ENCODE measurements at places on chromosomes 2 and 18.

DNA sequence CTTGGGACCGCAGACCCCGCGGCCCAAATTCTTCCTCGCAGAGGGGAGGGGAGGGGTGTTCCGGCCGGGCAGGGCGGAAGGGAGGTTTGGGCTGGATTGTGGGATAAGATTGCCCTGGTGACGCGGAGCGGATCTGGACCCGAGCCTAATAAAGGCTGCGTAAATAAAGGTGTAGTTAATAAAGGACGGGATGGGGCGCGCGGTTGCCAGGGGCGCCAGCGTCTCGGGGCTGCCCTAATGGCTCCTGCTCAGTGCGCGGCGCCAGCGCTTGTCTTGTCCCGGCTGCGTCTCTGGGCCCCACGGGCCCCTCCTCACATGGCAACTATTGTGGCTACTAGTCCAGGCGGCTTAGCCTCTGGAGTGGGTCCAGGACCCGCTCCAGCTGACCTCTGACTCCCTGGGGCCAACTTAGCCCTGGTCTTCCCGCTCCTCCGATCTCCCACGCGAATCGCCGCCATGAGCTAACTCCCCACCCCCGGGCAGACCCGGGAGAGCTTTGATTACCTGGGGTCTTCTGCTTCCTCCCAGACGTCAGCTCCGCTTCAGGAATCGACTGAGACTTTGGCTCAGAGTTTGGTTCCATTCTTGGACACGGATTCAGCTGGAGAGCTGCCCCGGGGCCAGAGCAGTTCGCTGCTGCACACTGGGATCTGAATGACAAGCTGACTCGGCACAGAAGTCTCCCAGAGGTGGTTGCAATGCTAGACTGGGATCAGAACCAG, 36.5 kb downstream of the SLC25A52 start:
- DNase-seq, result no peak

DNA sequence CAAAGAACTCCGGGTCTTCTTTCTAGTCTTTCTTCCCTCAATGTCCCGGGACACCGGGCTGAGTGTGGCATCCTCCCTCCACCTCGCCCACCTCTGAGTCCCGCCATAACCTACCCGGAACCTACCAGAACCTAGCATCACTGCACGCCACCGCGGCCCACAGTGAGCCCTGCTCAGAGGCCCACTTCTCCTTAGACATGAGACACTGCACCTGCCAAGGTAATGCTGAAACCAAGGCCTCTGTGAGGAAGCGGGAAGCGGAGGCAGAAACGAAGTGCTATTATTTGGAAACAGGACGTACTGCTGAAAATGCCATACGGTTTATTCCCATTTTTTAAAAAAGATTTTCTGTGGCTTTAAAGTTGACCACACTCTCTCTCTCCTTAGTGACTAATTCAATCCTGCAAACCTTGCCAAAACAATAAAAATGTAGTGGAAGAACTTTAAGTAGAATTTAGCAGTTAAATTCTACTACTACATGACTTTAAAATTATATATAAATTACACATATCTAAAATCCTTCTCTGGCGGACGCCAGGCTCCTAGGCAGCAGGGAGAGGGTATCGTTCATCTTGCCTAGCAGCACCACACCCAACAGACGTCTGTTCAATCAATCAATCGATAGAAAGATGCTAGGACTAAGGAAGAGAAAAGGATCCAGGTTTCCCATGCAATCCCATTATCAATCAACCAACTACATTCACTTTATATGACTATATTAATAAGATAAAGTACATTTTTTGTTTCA, 82.0 kb downstream of the ZNF516 start:
- no peak for DNase-seq

- no peak for DNase-seq
Observed at GRCh38 chr2:218328294-218328693, 28.4 kb upstream of the CATIP start.

DNA sequence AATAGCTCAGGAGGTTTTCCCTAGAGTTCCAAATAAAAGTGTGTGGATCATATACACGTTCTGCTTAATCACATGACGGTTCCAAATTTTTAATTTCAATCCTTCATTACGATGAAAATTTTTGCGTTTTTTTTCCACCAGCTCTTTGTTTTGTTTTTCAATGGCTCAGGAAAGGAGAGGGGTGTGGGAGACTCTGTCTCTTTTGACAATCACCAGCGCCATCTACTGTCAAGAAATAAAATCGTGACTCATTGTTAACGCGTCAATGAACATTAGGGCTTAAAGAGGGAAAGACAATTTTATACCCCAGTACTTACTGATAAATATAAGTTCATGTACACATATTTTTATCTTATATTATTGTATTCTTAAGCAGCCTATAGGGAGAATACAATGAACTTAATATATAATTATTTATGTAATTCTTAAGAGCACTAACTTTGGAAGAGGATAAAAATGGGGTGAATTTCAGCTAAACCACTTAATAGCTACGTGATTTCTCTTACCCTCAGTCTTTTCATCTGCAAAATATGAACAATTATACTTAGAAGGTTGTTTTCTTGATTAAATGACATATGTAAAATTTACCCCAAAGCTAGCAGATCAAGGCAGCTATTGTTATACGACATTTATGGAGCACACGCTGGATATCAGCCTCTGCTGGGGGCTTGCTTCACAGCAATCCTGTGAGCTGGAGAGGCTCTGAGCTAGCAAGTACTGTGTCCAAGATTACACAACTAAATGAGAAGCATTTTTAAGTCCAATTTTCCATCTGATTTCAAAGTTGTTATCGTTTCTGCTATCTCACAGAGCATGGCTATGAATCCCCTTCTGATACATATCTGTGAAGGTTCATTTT, 47.4 kb upstream of the RMDN2 start:
- peak; percentile 29 for DNase-seq

GRCh38 chr2:11203480-11203879, 48.2 kb downstream of the SLC66A3 start:
- DNase-seq, result no peak

DNA sequence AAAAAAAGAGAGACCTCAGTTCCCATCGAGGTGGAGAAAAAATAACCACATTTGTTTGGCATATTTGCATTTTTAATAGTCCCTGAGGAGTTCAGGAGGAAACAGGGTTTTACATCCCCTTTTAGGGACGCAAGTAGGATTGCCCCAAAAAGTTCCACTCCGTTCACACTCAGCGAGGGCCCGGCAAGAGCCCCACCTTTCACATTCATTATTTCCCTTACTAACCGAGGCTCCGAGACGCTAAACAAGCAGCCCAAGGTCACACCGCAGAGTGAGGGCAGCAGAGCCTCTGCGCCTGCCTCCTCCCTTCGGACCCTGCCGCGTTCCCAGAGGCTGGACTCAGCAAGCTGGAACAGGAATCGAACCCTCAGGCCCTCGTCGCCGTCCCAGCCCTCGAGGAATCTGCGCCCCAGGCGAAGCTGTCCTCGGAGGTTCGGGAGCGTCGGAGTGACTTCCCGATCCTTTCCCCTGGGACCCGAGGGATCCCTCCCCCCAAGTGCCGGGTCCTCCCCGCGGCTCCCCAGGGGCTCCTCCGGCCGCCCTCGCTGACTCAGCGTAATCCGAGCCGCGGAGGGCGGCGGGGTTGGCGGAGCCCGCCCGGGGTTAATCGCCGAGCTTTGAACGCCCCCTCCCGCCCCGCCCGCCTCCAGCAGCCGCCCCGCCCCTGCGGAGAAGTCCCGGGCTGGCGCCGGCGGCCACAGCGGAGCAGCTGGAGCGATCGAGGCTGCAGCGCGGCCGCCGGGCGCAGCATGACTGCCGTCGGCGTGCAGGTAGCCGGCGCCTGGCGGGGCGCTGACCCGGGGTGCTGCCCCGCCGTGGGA, at the start of gene TMEM37:
Gene TMEM37 (plus strand): TSS at position 700 of the 821 bp plus-strand sequence. CDS start 50 bp downstream, at position 750.
- DNase-seq, result peak; percentile 88

DNA sequence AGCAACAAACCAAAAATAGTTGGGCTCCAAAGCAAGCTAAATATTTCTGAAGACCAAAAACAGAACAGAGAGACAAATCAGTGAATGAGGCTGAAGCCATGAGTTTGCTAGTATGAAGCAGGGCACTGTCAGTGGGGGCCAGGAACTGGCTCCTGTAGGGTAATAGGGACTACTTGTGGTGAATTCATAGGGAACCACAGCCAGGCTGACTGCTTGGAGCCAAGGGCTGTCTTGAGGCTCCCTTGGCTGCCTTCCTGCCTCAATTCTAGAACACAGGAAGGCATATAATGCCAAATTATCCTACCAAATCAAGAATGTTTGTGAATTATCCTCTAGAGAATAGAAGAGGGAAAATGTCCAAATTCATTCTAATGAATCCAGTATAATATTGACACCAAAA, 406.0 kb downstream of the CCDC85A start:
- DNase-seq, result no peak

DNA sequence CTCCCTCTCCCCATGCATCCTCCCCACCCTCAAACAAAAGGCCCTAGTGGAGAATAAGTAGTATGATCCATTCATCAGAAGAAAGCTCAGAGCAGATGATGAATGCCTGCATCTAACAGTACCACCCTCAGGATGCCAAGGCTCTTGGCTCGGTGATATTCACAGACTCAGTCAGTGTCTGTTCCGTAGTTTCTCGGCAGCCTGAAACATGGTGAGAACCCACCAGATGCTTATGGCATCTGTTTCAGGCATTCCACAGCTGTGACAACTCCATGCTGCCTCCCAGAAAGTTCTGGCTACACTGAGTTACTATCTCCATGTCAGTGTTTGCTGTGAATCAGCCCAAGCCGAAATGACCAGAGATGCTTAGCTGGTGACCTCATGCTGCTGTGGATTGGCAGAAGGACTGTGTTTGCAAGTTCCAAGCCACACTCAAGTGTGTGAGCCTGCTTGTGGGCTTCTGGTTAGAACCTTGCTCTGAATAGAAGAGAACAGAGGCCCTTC, 83.9 kb downstream of the WDSUB1 start:
- DNase-seq, result no peak

GRCh38 chr2:180890781-180891180, 89.6 kb upstream of the UBE2E3 start:
- DNase-seq, result no peak

GRCh38 chr2:69103419-69103818, 90.4 kb downstream of the ANTXR1 start:
- no peak for DNase-seq

DNA sequence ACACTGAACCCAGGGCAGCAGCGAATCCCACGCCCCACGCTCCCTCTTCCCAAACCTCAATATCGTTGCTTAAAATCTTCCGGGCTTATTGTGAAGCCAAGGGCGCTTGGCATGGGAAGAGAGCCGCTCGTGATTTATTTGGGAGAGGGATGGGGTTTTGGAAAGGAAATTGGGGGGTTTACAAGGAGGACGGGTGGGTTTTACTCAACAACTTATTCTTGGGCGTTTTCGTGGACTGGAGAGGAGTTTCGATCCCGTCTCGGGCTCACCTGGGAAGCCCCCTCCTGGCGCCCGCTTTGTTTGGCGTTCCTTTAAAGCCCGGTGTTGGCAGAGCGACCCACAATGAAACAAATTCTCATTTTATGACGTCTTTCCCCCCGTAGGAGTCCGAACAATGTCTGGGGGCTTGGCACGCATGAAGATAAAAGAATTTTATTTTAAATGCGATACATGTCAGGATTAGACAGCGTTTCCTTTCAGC, 135.3 kb downstream of the INSIG2 start:
- peak; percentile 25 for DNase-seq
